IPS DF 19.7 (cell line): ENCODE measurements at places on chromosomes 6 and 20.

- no peak for DNase-seq
Measured at GRCh38 chr6:41294214-41294872, 7.9 kb upstream of the TREM1 start.

DNA sequence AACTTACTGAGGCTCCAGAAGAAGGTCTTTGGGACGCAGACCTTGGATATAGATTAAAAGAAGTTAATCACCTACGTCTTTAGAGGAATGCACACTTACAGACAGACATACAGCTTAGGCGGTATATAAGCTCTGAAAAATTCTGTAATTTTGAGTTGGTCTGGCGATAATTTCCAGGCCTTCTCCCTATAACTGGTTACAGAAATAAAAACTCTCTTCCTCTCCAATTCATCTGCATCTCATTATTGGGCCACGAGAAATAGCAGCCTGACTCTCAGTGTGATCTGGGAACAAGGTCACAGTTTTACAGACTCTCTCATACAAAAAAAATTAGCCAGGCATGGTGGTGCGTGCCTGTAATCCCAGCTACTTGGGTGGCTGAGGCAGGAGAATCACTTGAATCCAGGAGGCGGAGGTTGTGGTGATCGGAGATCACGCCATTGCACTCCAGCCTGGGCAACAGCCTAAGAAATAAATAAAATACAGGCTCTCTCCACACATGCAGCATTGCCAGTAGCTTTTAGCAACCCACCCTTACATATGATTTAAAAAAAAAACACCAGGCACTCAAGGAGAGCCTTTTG, 4.7 kb downstream of the ZBTB24 start:
- no peak for DNase-seq

- no peak for DNase-seq
Measured at GRCh38 chr6:130907687-130908086, 80.5 kb downstream of the SMLR1 start.

DNA sequence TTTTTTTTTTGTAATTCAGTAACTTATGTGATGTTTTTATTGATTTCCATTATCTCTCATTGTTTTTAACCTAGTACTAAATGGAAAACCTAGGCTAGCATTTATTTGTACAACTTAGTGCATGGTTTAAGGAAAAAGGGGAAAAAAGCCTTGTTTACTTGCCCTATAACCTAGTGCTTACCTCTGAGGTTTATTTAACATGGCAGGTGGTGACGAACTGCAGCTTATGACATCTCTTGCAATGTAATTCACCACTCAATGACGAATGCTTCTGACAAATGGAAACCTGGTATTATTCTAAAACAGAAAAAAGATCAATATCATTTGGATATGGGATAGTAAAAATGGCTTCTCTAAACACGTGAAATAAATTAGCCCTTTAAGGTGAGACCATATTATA, 618.6 kb upstream of the FLRT3 start:
- no peak for DNase-seq

GRCh38 chr6:100338090-100338489, 126.6 kb downstream of the SIM1 start:
- no peak for DNase-seq

- no peak for DNase-seq
Measured at GRCh38 chr20:19404826-19405225, 192.4 kb downstream of the SLC24A3 start.

- DNase-seq: no peak
Measured at GRCh38 chr6:7914991-7915789, 4.6 kb upstream of the TXNDC5 start.

DNA sequence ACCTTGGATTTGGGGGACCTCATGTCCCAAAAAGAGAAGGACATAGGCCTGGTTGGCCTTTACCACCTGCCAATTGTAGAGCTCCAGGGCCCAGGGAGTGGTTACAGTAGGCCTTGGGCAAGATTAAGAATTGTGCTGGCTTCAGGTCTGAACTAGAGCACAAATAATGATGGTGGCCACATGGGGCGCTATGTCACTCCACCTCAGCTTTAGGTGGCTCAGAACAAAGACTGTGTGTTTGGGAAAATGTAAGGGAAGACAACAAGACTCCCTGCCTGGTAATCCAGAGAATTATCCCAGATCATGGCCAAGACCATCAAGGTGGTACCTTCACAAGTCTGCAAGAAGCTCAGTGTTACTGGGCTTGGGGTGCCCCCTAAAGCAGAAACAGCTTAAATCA, 224.9 kb upstream of the OPRM1 start:
- no peak for DNase-seq

DNA sequence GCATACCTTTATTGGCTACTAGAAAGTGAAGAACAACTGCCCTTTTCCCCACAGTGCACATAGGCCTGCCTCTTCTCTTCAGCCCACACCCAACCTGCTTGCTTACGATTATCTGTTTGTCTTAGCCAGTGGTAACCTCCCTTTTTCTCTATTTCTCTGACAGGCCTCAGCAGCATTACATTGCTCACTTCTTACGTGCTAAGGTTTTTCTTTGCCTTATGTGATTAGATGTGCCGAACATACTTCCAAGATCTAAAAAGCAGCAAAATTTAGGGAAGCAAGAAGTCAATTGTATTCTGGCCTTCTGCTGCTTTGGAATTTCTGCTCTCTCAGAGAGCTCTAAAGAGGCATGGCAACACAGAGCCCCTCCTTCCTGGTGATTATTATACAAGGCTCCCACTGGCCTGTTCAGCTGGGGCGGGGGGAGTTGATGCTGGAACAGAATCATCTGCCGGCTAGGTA, 7.0 kb downstream of the B4GALT5 start:
- DNase-seq: no peak

- no peak for DNase-seq
Measured at GRCh38 chr20:9051508-9051907, 17.4 kb upstream of the PLCB4 start.

DNA sequence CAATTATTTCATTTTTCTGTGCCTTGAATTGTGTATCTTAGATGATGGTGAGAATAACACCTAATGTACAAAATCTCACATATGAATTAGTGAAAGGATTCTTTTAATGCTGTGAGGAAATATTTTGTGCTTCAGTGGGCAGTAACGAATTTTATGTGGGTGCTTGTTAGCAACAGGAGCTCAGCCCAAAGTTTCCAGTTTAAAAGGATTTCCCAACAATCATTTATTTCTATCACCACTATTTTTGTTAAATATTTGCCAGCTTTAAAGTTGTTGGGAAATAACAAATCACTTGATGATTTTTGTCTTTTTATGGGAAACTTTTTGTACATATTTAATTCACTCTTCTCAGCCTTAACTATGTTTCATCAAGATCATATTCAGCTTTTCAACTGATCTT, 111.8 kb downstream of the QKI start:
- no peak for DNase-seq

GRCh38 chr6:71444222-71444621, 155.6 kb downstream of the OGFRL1 start:
- DNase-seq: no peak

DNA sequence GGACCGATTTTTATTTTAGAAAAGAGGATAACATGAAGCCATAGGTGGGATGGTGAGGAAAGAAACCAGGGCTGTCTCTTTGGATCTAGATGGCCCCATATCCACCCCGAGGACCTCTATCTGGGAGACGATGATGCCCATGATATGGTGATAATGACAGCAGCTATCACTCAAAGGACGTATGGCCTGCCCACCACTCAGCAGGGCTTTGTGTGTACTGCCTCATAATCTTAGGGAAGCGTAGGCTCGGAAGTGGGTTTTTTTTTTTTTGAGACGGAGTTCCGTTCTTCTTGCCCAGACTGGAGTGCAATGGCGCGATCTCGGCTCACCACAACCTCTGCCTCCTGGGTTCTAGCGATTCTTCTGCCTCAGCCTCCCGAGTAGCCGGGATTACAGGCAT, 8.2 kb upstream of the TAF8 start:
- no peak for DNase-seq

DNA sequence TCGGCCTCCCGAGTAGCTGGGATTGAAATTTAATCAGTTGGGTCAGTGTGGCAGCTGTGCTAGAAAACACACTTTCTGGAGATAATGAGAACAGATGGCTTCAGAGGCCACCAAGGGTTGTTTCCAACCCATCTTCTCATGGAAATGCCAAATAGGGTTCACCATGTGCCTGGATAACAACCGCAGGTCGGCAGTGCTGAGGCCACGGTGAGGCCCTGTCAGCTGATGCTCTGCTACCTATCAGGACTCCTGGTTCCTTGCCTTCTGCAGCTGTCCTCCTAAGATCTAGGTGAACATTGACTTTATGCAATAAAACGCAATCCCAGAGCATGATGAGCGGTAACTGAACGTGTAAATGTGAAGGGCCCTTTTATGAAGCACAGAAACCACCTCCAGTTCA, 139.3 kb upstream of the SNX9 start:
- DNase-seq: no peak

- DNase-seq: no peak
Measured at GRCh38 chr20:61937963-61938838, 127.5 kb downstream of the TAF4 start.

DNA sequence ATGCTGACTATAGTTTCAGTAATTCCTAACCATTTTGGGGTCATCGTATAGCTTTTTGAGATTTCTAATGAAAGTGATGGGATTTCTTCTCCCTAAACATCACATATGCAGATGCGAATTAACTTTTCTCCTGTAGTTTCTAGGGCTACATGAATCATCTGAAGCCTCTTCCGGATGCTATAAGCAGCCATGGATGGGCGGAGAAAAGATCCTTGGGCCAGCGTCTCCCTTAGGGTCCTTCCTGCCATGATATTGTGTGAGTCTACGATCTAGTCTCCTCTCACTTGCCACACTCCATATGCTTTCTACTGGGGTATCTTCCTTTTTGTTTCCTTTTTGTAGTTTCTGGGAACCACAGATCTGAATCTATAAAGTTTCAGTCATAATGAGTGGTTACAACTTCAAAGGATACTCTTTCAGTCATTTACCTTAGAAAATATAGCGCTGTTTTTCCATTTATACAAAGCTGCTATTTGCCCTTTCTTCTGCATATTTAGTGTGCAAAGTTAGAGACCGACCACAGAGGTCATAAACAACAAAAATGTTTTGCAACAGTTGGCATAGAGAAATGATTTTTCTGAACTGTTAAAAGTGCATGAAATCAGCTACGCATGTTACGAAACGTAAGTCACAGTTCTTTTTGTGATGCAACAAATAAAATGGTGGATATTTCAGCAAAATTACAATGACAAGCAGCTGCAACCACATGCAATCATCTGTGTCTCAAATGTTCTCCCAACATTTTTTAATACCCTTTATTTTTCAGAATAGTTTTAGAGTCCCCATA, 396.2 kb upstream of the SLC35B3 start:
- no peak for DNase-seq

DNA sequence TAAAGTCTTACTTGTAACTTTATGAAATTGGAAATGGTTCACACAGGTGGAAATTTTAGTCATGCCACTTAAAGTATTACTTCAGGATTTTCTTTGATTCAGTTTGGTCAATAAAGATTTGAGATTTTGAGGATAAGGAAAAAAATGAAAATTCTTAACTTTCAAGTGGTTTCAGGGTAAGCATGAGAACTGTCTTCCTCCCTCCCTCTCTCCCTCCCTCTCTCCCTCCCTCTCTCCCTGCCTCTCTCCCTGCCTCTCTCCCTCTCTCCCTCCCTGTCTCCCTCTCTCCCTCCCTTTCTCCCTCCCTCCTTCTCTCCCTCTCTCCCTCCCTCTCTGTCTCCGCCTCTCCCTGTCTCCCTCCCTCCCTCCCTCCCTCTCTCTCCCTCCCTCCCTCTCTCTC, 36.9 kb downstream of the L3MBTL3 start:
- DNase-seq: no peak

DNA sequence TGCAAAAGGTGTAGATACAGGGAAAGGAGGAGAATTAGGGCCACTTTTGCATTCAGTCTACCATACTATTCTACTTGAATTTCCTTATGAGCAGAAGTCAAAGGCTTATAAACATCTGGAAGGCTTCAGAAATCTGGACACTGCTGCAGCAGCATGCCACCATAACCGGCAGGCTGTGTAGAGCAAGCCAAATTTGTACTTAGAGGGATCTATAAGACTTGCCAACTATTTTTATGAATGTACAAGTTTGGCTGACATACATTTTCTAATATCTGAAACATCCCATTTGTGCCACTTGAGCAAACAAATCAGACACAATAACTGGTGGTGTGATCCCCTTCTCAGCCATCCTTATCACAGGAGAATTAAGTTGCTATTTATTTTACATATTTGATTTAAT, 14.0 kb upstream of the PLCB1 start:
- DNase-seq: no peak

DNA sequence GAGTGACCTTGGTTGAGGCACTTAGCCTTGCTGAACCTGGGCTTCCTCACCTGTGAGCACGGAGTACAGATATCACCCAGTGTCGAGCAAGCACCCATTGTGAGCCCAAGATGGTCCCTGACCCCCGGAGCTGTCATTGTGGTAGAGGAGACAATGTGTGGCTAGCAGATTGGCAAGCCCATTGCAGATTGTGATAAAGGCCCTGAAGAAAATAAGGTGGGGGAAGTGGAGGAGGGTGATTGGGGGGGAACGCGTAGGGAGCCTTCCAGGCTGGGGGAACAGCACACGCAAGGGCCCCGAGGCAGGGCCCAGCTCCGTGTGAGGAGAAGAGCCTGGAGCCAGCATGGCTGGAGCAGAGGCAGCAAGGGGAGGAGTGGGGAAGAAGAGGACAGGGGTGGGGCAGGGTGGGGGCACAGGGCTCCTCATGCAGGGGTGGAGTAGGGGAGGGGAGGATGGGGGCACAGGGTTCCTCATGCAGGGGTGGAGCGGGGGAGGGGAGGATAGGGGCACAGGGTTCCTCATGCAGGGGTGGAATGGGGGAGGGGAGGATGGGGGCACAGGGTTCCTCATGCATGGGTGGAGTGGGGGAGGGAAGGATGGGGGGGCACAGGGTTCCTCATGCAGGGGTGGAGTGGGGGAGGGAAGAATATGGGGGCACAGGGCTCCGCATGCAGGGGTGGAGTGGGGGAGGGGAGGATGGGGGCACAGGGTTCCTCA, 7.0 kb downstream of the CEBPB start:
- no peak for DNase-seq

- no peak for DNase-seq
Measured at GRCh38 chr20:25220021-25220730, 24.7 kb downstream of the ENTPD6 start.

DNA sequence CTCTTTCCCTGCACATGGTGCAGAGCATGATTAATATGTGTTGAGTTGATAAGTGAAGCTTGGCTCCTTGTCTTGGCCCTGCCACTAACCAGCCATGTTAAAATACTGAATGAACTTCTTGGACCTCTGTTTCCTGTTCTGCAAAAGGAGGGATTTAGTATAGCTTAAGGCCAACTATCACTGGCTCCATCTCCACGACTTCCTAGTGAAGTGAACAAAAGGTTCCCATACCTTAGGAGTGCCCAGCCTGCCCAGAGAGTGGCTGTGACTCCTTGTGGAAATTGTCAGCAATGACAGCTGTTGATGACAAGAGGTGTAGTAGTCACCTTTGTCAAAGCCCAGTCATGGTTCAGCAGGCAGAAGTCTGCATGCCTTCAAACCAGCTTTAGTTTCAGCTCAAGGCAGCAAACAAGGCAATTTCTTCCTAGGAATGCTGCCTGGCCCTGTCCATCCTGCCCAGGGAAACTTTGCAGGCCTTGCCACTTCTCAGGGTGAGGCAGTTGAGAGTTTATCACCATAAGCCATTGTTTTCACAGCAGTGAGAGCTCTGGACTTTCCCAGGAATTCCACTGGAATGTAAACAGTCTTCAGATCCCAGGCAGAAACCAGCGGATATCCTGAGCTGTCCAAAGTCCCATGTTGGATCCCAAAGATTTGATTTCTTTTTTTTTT, 169.7 kb upstream of the TNFAIP3 start:
- DNase-seq: no peak
